NCI-H510A (cell line): ENCODE measurements at places on chromosomes 2 and 18.

DNA sequence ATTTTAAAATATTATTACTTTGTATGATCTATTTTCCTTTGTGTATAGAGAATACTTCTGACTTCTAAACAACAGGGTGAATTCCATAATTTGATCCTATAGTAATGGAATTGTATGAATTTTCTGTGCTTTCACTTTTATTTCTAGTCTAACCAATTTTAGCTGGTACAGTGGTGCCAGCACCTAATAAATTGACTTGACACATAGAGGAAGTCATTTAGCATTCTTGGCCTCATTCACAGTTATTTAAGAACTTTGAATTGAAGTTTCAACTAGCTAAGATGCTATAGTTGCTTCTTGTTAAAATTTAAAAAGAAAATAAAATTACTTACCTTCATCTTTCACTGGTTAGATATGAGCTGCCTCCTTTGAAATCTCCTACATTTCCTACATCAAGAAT, 220.4 kb downstream of the CPS1 start:
- no peak for DNase-seq

GRCh38 chr2:28627722-28628480, 123.7 kb upstream of the PPP1CB start:
- DNase-seq: no peak

- DNase-seq: no peak
Observed at GRCh38 chr2:86078774-86079545, 26.7 kb downstream of the POLR1A start.

DNA sequence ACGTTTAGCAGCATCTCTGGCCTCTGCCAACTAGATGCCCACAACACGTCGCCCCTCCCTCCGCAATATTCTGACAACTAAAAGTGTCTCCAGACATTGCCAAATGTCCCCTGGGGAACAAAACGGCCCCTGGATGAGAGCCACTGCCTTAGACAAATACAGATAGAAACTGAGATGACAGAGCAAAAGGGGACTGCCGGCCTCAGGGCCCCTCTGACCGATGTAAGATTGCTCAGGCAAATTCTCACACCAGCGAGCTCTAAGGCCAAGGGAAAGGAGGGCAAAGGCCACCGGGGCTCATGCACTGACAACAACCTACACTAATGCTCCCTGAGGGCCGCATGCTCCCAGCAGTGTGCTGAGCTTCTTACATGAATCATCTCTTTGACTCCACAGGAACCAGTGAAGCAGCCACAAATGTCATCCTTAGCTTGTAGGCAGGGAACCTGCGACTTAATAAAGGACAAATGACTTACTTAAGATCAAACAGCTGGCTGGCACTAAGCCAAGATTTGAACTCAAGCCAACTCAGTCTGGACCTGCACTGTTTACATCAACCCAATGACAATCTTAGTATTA, 228.5 kb downstream of the TTC32 start:
- no peak for DNase-seq

- no peak for DNase-seq
Observed at GRCh38 chr18:34959989-34960388, 81.2 kb upstream of the MAPRE2 start.

GRCh38 chr2:100990650-100991403, 11.3 kb upstream of the RPL31 start:
- no peak for DNase-seq

GRCh38 chr2:123913143-123913735, 111.8 kb upstream of the CNTNAP5 start:
- DNase-seq: no peak

DNA sequence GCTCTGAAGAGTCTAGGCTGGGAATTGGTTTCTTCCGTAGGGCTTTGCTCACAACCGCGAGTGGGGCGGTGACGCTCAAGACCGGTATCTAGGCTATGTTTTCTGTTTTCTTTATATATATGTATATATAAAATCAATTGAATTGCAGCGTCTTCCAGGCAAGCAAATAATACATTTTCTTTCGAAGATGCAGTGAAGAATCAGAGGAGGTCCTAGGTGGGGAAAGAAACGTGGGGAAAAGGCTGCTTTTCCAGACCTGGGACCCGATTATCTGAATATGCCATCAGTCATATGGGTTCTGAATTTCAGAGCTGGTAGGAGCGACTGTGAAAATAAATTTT, 714 bp upstream of the SCN9A start:
- DNase-seq: no peak

- DNase-seq: no peak
Observed at GRCh38 chr2:199467066-199467822, 9.5 kb upstream of the SATB2 start.

GRCh38 chr2:96987301-96987909, 1.0 kb upstream of the FAM178B start:
- DNase-seq: no peak

GRCh38 chr2:187519419-187520120, 34.7 kb downstream of the TFPI start:
- DNase-seq: peak; percentile 45

DNA sequence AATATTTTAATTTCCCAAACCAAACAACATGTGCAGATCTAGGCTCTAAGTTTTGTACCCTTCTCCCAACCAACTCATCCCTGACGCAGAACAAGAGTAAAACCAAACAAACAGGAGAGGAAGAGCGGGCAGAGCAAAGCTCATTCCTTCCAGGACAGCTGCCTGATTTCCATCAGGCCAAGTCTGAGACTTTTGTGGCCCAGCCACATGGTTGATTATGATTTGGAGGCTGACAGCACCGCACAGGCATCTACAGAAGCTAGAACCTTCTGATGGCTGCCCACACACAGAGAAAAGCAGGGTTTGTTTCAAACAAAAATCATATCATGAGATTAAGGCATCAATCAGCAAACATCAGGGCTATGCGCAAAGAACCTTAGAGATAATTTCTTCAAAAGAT, 262.6 kb downstream of the TNS1 start:
- DNase-seq: no peak

DNA sequence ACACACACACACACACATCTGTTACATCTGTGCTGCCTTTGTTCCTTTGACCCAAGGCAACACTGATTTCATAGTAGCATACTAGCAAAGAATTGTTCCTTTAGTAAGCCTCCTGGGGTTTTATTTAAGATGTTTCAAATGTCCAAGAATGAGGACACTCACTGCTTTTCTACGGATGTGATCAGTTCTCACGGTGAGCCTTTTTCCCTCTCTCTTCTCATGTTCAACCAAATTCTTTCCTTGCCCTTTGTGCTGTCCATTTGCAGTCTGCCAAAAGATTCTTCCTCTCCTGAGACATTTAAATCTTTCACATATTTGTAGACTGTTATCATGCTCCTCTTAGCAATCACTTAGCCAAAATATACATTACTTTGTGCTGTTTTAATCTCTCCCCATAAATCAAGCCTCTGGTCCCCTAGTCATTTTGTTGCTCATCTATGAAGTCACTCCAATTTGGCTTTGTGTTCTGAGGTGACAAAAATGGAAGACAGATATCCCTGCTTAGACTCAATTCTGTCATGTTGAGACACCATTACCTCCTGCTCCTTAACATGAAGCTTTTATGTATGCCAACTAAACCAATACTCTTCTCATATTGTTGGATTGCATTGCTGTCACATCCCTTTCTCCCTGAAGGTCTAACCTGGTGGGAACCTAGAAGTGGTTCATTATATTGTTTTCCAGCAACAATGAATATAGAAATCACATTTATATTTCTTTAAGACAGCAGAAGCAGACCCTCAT, 1605.3 kb upstream of the ACVR2A start:
- DNase-seq: no peak

DNA sequence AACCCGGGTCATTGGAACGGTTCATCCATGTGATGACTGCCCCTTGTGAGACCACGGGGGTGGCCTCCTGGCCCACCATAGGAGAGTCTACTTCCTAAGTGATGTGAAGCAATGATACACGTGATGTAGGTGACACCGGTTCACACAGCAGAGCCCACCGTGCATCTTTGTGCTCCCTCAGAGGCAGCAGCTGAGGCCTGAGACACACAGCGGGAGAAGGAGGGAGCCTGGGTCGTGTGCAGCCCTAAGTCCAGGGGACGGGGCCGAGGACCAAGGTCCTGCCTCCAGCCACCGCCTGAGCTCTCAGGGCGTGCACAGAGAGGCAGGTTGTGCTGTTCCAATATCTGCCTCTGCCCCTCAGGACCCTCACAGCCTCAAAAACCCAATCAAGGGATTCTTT, 377.2 kb upstream of the SALL3 start:
- no peak for DNase-seq

- DNase-seq: no peak
Observed at GRCh38 chr2:145415151-145415550, 895.2 kb upstream of the ZEB2 start.

- DNase-seq: peak; percentile 59
Observed at GRCh38 chr18:596288-596881, 403 bp upstream of the CLUL1 start.

- DNase-seq: no peak
Observed at GRCh38 chr18:26279428-26279827, 53.2 kb downstream of the TAF4B start.

DNA sequence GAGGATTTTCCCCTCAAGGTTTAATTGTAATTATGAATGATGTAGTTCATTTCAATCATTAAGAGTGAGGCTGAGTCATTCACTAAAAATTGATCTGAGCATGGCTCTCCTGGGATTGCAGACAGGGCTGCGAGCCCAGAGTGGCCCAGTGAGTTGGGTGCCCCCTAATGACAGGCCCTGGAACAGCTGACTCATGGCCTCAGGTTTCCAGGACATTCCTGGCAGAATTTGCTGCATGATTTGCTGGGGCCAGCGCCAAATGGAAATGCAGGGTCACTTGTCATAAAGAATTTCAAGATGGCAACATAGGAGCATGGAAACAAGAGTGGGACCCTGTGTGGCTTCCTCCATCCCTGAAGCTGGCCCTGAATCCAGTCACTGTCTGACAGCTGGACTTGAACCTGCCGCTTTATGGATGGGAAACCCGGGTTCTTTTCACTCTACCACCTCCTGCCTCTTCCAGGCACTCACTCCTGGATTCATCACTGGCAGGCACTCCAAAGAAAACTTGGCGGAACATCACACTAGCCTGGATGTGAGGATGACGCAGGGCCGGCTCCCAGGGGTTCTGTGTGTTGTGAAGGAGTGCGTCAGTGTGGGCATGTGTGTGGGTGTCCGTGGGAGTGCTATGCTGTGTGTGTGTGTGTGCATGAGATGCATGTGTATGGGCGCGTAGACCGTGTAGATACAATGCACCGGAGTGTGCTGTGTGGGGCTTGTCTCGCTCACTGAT, 15.2 kb downstream of the OTOF start:
- DNase-seq: peak; percentile 33

- no peak for DNase-seq
Observed at GRCh38 chr2:191384829-191385228, 139.6 kb downstream of the MYO1B start.

DNA sequence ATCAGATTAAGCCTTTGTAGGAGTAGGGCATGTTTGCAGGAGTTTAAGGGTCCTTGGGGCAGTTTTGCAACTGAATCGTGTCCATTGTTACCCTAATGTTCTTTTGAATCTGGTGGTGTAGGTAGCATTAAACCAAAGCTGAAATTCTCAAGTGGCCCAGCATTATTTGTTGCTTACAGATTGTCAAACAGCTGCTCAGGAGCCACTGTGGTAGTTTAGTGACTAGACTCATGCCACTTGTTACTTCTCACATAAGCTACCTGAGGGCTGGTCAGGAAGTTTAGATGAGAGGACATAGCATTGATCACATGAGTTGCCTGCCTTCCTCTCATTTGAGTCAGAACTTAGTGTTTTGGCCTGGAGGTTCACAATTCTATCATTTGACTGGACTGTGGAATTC, 157.6 kb downstream of the HAUS1 start:
- no peak for DNase-seq

GRCh38 chr2:169768262-169768995, 30.2 kb upstream of the SSB start:
- DNase-seq: no peak

DNA sequence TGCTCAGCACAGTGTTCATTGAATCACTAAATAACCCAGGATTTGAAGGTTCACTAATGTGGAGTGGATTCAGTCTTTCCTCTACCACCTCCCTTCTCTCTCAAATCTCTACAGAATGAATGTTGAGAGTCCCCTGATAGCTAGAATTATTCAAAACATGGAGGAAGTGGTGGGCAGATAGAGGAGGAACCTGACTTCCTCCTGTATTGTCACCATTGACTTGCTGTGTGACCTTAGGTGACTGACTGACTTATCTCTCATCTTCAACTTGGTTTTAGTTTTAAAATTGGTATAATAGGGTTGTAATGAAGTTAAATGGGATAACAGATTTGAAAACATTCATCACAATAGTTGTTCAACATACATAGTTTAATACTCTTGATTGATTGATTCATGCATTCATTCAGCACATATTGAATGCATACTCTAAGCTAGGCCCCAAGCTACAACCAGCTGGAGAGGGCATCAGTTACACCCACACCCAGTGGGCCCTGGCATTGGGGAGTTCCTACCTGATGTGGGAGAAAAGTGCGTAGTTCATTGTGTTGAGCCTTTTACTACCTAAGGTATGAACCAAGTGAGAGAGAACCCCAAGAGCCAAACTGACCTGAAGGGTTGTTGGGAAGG, 96.0 kb downstream of the WDR7 start:
- DNase-seq: no peak

- no peak for DNase-seq
Observed at GRCh38 chr18:55018602-55019001, 59.3 kb upstream of the CCDC68 start.

DNA sequence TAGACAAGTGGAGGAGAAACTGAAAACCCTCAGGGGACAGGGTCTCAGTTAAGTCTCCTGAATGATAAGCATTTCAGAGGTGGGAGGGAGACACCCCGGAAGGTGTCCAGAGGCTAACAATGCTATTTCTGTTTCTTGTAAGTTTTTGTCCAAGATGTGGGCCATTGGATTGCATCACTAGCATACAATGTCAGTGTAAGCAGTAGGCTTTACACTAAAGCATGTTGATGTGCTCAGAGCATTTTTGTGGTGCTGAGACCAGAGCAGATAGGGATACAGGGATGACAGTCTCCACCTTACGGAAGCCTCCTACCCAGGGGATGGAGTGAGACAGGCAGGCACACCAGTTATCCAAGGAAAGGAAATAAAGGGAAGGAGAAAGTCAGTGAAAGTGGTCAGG, 2.2 kb upstream of the IL1R1 start:
- DNase-seq: no peak

DNA sequence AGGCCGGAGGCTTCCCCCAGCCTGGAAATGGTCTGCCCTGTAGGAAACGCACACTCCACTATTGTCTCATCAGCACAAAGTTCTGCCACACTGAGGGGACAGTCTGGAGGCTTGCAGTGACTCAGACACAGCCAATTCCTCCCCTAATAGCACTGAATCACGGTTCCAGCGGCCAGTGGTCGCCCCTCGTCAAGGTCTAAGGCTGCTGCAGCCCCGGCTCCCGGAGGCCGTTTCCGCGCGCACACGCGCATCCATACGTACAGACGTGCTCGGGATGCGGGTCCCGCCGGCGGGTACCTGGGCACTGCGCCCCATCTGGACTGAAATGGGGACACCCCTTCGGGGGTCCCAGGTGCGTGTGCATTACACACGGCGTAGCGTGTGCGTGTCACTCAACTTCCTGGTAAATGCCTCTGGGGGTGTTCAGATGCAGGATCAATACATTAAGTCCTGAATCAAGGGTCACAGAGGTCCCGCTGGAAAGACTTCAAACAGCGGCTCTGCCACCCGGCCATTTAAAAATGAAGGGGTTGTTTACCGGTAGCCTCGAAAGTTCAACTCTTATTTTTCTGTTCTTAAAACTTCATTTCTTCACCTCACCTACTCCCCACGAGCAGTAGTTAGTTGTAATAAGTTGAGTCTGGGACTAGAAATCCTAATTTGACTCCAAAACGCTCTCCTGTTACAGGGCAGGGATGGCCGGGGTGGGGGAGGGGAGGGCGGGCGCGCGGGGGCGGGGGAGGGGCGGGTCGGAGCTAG, 572 bp upstream of the ZNF516 start:
- DNase-seq: peak; percentile 51

GRCh38 chr2:106115250-106115649, 78.9 kb downstream of the UXS1 start:
- DNase-seq: no peak
